Activated naive CD4-positive, alpha-beta T cell (primary cell): ENCODE measurements at places on chromosomes 5 and 9.

DNA sequence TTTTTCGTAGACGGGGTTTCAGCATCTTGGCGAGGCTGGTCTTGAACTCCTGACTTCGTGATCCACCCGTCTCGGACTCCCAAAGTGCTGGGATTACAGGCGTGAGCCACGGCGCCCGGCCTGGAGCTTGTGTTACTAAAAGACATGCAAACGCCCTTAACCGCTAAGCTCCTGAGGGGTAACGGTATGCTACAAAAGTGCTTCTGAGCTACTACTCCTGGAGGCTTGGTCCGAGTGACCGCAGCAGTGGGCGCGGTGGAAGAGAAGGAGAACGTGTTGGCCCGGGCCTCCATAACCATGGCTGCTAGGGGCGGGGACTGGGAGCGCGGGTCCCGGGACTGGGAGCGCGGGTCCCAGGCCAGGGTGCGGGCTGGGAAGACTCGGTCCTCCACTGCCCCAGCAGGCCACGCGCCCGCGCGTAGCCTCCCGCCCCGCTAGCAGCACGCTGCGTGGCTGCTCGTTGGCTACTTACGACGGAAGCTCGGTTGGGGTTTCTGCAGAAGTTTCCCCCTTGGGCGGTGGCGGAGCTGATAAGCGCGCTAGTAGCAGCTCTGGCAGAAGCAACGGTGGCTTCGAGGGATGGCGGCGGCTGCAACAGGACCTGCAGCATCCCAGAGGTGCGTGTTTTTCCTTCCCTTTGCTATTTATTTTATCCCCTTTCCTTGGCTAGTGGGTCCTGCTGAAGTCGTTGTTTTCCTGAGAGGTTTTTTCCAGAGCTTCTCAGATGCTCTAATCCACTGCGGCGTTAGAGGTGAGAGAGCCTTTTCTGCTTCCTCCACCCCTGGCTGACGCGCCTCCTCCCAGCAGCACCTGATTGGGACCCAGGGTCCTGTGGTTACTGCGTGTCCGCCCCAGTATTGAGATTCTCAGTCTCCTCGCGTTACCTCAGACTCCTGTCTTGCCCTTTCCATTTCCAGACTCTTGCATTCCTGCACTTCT is 69.2 kb upstream of the CCDC180 start:
- DNase-seq = peak; percentile 34

GRCh38 chr9:114521846-114522245 is 16.6 kb upstream of the WHRN start:
- DNase-seq = no peak

- DNase-seq = no peak
Measured at GRCh38 chr5:131142970-131143617, 22.0 kb downstream of the HINT1 start.

- no peak for DNase-seq
Measured at GRCh38 chr9:33151601-33152000, 15.5 kb downstream of the B4GALT1 start.

DNA sequence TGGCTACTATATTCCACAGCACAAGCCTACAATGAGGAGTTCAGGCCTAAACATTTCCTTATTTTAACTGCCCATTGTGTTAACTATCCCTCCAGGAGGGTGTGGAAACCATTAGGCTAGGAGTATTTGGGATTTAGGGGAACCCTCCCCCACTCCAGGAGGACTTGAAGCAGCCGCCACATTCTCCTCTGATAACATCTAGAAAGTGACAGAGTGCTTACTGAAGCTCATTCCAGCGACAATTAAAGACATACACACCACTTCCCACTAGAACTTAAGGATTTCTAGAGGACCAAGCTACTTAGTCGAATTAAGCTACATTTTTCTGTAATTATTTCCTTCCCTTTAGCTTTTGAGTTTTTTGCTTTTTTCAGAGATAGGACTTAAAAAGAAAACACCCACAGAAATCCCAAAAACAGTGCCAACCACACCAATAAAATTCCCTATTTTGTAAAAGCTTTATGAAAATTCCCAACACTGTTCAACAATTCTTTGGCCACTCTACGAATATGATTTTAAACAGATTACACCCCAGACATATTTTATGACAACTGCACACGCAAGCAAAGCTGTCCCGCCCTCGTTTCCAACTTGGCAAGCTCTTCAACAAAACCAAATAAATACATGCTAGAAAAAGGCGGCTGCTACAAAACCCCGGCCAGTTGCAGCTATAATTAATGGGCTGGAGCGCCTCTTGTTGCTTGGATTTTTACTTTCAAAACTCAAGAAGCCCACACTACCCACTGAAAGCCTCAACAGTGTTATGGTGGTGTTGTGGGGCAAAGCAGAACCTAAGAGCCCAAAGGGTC is 4.5 kb downstream of the ROR2 start:
- DNase-seq = no peak

- no peak for DNase-seq
Measured at GRCh38 chr5:142235870-142236672, 88.8 kb downstream of the SPRY4 start.

- no peak for DNase-seq
Measured at GRCh38 chr9:77743386-77743785, 95.3 kb upstream of the GNA14 start.

DNA sequence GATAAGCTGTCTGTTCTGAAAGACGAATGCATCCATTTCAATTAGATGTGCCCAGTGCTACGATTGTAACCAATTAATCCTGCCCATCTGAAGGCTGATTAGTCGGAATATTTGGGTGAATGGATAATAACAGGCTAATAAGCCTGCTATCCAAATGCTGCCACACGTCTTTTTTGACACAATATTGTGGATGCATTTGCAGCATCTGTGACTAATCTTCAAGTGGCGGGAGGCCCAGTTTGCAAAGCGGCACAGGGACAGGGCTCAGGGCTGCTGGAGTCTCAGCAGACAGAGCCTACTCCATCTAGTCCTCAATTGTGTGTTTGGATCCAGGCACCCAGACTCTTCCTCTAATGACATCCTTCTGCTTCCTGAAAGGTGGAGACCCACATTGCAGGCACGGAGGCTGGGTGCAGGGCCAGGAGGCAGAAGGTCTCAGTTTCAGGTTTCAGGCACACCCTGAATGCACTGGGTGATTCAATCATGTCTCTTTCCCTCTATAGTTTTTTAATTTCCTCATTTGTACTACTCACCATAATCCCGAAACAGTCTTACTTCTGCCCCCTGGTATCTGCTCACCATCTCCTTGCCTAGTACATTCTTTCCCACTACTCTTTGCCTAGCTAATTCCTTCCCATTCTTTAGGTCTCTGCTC is 169.6 kb downstream of the ASTN2 start:
- DNase-seq = no peak

- no peak for DNase-seq
Measured at GRCh38 chr9:71854811-71855210, 56.2 kb downstream of the ABHD17B start.

DNA sequence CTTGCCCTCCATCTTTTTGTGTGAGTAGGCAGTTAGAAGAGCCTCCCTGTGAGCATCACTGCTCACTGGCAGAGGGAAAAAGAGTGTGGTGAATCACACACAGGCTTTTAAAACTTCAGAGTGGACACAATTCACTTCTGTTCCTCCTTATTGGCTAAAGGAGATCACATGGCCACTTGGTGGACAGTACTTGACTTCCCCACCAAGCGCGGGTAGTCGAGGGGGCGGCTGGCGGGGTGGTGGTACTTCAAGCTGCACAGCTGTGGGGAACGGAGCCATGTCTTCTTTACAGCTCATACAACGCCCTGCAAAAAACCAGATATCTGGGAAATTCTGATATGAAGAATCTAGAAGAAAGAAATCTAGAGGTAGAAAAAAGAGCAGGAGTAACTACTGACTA is 95.4 kb downstream of the PAM start:
- no peak for DNase-seq

DNA sequence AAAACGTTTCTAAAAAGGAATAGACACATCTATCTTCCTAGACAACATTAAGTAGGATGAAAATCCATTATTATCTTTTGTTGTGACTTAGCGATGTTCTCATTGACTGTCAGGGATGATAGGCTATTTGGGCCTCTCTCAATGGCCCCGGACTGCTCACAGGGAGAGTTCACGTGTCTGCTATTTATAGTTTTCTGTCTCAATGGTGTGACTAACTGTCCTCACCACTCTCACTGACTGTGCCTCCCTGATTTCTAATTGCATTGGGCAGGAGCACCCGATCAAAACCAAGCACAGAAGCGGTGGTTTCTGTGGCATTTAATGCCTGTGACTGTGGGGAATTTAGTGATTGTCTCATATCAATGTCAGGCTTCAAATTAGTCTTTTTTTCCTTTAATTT is 286.7 kb upstream of the KLF9 start:
- no peak for DNase-seq

- no peak for DNase-seq
Measured at GRCh38 chr5:160382346-160382745, 11.9 kb upstream of the C1QTNF2 start.

GRCh38 chr5:14777187-14777586 is 94.4 kb downstream of the ANKH start:
- no peak for DNase-seq

- DNase-seq = peak; percentile 47
Measured at GRCh38 chr9:111597852-111598732, 1.4 kb downstream of the PTGR1 start.

- DNase-seq = no peak
Measured at GRCh38 chr9:18588002-18588401, 114.0 kb downstream of the ADAMTSL1 start.

DNA sequence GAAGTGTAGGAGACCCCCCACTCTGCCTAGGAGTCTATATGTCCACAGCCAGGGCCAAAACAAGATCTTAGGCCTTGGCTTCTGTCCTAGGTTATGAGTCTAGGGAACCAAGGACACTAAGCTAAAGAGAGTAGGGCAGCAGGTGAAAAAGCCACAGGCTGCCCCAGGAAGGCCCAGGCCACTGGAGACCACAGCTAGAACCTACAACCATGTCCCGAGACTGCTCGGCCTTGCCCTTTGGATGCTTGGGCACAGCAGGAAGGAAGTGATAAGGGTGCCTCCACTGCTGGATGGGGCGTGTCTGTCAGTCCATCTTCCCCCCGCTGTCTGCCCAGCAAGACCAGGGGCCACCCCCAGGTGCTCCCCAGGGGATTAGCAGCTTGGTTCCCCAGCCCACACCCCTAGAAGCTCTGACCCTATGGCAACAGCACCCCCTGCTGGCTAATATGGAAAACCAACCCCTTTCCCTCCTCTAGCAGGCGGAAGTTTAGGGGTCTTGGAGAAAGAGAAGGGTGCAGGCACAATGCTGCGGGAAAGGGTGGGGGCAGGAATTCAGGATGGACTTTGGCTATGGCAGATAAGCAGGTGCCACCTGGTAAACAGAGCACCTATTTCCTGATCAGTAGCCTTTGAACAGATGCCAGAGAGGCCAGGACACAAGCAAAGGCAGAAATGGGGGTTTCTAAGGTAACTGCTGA is 10.5 kb upstream of the IRF1 start:
- DNase-seq = peak; percentile 57

GRCh38 chr9:103999375-104000062 is 94.6 kb upstream of the SMC2 start:
- no peak for DNase-seq

DNA sequence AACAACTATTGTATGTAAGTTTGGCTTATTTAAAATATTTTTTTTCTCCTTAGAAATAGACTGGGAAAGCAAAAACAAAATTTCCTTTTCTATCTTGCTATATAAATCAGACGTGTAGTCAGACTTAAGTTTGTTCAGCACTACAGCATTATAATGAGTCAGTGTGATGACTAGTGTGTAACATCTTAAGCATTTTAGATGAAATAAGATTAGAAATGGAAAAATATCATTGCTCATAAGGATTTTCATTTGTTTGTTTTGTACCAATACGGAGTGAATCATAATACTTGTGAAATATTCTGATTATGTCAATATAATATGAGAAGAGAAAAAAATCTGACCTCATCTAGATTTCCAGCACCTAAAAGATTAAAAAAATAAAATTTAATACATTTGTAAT is 64.7 kb upstream of the RICTOR start:
- DNase-seq = no peak

- DNase-seq = no peak
Measured at GRCh38 chr5:115850744-115851416, 9.1 kb downstream of the AP3S1 start.

DNA sequence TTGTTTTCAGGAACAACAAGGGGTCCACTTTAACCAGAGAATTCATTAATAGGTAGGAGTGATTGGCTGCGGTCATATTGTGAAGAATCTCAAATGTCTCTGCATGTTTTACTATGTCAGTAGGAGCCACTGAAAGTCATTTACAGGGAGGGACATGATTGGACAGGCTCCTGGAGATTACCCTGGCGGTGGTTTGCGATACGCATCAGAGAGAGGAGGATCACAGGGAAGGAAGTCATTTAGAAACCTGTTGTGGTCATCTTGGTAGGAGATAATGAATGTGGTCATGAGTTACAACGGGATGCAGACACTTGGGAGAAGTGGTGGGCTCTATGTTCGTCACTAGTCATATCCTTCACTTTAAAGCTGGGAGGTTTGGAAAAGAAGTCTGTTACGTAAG is 262.8 kb downstream of the FAM114A2 start:
- no peak for DNase-seq

DNA sequence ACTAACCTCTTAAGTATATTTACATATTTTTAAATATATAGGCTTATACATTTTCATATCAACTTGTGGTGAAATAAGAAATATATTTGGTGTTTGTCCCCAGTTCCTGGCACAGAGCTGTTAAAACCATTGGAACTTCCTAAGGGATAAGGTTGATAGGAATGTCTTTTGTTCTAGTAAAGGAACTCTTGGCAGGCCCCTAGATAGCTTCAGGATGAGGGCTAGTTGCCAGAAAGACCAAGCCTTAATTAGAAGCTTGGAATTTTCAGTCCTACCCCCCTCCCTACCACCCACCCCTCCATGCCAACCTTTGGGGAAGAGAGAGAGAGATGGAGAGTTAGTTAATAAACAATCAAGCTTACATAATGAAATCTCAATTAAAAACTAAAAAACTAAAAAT is 638.6 kb upstream of the ACO1 start:
- no peak for DNase-seq

- DNase-seq = no peak
Measured at GRCh38 chr5:158621391-158621790, 478.3 kb downstream of the EBF1 start.

GRCh38 chr9:114743446-114743845 is 61.5 kb upstream of the TEX48 start:
- DNase-seq = no peak

DNA sequence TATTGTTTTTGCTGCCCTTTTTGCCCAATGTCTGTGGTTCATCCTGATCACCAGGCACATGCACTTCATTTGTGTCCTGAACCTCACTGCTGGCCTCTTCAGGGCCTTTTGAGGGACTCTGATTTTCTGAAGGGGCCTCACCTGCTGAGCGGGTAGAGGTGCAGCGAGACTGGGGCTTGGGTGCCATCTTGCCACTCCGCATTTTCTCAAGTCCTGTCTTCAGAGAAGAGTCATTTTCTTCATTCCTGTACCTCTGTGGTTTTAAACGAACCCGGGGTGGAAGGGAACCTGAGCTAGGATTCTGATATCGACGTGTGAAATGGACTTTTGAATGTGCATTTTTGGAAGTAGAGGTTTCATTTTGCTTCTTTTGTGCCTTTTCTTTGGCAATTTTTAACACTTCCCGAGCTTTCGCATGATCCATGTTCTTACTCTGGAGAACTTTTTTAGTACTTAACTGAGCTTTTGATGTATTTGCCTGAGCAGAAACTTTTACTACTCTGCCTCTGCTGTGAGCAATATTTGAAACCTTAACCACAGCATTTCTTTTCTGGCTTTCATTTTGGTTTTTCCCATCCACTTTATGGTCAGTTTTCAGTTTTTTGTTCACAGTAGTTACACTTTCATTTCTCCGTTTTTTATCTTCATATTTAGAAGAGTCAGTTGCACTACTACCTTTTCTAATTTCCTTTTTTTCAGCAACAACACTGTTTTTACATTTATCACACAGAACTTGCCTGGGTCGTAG is 26.1 kb downstream of the PWWP2A start:
- no peak for DNase-seq

- no peak for DNase-seq
Measured at GRCh38 chr9:120257483-120257882, 322.5 kb downstream of the CDK5RAP2 start.
